ENCODE measurements at places on chromosomes 2 and 18.

GRCh38 chr18:75844146-75844545, 416.6 kb upstream of the SMIM21 start:
- peak; percentile 22 for DNase-seq

DNA sequence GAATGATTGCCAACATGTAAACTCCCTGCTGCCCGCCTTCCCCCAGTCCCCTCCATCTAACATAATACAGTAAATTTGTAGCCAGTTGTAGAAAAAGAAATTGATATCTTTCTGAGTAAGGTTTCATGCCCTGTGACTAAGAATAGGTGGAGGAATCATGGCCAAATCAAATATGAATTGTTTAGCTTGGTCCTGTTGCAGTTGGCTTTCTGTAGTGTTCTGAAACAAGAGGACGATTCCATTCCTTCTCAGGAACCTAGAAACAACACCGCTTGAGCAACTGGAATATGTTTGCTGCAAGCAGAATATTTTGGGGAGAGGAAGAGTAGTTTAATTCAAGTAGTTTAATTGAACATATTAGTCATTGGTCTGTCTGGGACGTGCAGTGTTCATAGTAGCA, 7.0 kb upstream of the DRC1 start:
- DNase-seq: no peak

- peak; percentile 40 for DNase-seq
These were observed 17.7 kb downstream of the MRO start for GRCh38 chr18:50802141-50802540.

GRCh38 chr2:45554073-45554741, 56.9 kb downstream of the SRBD1 start:
- DNase-seq: no peak

DNA sequence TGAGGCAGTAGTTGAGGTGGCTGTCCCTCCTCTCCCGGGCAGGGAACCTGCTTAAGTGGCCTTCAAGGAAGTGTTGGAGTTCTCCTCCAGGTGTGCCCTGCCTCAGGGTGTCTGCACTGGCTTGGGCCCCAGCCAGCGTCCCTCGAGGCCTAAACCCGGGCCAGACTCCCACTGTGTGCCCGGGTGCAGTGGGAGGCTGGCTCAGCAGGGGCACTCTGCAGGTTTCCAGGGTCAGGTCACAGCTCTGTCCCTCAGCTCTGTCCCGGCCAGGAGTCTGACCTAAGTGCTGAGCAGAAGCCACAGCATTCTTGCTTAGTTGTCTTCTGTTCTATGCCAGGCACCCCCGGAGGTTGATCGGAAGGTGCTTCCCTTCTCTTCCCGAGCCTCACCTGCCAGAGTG, 69.0 kb upstream of the OTOS start:
- DNase-seq: no peak

DNA sequence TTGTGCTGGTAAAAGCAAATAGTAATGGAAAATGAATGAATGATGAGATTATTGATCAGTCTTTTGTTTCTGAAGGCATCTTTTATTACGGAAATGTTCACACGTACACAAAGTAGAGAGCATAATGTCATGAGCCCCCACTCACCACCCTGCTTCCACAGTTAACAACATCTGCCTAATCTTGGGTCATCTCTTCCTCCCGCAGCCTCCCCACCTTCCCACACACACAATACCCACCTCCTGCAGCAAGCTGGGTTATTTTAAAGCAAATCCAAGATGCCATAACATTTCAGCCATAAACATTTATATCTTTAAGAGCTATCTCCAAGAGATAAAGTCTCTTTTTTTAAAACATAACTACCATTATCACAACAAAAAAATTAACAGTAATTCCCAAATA, 36.3 kb downstream of the CYP27C1 start:
- no peak for DNase-seq

GRCh38 chr2:108460345-108461037, 11.5 kb downstream of the GCC2 start:
- DNase-seq: no peak

DNA sequence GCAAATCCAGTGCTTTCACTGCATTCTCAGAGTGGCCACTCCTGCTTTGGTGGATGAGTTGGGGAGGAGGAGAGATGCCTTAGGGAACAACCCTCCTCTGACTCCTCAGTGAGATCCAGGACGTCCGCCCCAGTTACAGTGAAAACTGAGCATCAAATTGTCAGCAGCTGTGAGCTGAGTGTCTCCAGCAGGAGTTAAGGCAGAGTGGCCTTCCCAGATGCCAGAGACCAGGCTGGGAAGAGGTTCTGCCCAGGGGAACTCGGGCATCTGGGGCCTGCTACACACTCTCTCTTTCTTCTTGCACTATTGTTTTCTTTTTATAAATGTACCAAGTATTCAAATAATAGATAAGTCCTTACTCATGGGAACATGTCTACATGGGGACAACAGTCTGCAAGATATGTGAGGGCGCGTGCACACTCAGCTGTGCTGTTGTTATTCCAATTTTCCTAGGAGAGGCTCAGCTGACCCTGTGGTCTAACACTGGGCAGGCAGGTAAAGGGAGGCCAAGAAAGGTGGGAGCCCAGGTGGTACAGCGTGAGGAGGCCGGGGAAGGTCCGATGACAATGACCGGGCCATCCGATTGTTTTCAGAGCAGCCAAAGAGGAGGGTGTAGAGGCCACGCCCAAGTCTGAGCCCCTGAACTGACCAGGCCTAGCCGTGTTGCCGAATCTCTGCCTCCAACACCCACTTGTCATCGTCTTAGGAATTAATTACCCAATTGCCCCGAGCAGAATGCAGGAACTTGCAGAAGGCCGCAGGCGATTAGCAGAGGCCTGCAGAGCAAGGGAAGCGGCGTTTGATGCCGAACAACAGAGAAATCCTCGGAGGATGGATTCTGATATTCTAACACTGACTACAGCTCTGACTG, 166.9 kb downstream of the ANAPC1 start:
- no peak for DNase-seq

GRCh38 chr2:20567926-20568179, 83.0 kb downstream of the HS1BP3 start:
- DNase-seq: no peak
